ENCODE measurements at places on chromosomes 2 and 18.

DNA sequence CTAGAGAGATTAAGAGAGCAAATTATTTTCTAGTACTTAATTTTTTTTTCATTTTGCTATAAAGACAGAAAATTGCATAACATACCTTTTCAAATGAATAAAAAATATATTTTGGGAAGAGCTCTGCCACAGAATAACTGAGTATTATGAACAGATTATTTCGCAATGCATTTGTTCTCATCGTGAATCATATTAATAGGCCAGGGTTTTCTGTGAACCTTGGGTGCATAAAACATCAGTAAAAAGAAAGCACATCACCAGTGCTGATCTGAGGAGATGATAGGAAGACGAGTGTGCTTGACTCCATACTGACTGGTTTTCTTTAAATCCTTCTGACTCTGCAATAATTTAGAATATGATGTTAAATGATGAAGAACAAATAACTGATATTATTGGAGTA, 409.1 kb downstream of the CPS1 start:
- no peak for DNase-seq

DNA sequence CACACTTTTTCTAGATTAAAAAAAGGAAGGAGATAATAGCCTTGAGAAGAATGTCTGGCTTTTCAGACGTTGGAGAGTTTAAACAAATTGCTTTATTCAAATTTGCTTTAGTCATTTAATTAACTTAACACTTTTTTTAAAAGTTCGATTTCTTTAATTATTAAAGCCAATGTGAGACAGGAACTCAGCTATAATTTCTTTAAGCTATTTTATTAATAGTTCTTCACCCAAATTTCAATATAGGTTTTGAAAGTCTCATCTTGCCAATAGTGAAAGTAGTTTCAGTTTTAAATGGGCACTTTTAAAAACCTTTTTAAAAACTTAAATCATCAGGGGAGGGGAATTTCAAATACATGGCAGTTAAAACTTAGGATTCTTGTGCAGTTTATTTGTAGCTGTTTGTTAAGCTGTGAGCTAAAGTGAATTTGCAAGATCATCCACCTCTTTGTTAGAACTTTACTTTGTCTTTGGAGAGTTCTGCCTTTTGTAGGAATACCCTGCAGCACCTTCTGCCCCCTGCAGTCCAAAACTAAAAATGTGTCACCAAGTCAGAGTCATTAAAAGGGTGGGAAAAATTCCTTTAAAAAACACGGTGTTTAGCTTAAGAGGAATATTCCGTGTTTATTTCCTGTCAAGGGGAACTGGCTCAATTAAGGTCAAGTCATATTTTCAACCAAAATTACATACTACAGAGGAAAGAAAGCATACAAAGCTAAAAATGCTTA, 4.6 kb downstream of the TGIF1 start:
- DNase-seq: no peak

- no peak for DNase-seq
Observed at GRCh38 chr2:238714038-238714528, 133.8 kb upstream of the TWIST2 start.

GRCh38 chr2:38907242-38907641, 17.6 kb downstream of the ARHGEF33 start:
- no peak for DNase-seq
